ENCODE measurements at places on chromosomes 5 and 9. TPM values are rescaled to one million over a fixed set of nuclear protein-coding genes. Genes with fewer than 3 reads are reported as not detected.

The ALDH7A1 gene
- 25.3 TPM for total RNA-seq

The CER1 gene
- total RNA-seq = 0.29 TPM

The NEUROG1 gene
- total RNA-seq = not detected

The HTR4 gene
- total RNA-seq = not detected

DNA sequence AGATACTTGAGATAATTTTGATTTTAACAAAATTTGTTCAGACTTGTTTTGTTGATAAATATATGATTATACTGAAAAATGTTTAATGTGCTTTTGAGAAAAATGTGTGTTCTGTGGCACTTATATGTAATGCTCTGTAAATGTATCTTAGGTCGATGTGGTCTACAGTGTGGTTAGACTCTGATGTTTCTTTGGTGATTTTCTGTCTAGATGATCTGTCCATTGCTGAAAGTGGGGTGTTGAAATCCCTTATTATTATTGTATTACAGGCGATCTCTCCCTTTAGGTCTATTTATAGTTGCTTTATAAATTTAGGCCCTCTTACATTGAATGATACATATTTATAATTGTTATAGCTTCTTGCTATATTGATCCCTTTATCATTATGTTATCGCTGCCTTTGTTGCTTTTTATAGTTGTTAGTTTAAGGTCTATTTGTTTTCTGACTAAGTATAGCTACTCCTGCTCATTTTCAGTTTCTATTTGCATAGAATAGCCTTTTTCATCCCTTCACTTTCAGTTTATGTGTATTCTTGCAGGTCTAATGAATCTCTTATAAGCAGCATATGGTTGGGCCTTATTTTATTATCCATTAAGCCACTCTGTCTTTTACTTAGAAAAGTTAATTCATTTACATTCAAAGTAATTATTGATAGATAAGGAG lies 124.3 kb downstream of the MRPS30 start:
- no peaks in the 10 kb centered on the region for H3K4me1 ChIP-seq
- H3K27me3 ChIP-seq = no peaks in the 10 kb centered on the region
- no peak for DNase-seq
- no peak overlapping the region for H3K27ac ChIP-seq
- H3K4me3 ChIP-seq = no peak overlapping the region

The PAEP gene
- total RNA-seq = not detected

GRCh38 chr5:58918021-58918729 lies 335.3 kb downstream of the RAB3C start:
- no peaks in the 10 kb centered on the region for H3K36me3 ChIP-seq
- no peaks in the 10 kb centered on the region for H3K4me1 ChIP-seq
- no peak for DNase-seq
- no peak overlapping the region for H3K27ac ChIP-seq
- no peaks in the 10 kb centered on the region for H3K27me3 ChIP-seq
- H3K4me3 ChIP-seq = no peak overlapping the region

The TOR4A gene
- total RNA-seq = 14.0 TPM

- no peak overlapping the region for H3K4me3 ChIP-seq
These were observed 388.5 kb downstream of the CAAP1 start for GRCh38 chr9:26504057-26504456.

DNA sequence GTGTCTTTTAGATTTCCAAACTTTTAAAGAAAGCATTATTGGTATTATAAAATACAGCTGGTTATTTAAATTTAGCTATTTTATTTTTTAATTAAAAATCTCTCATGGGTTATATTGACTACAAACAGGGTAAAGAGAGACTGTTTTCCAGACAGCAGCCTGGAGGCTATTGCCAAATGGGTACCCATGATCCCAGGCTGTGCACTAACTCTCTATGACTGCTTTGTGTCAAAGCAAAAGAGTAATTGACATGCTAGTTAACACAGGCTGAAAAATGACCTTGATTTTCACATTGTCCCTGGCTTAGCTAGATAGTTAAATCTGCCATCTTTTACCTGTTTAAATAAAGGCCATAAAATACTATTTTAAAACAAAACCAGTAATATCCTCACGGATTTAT lies 589.7 kb downstream of the ANXA1 start:
- H3K27me3 ChIP-seq = no peaks in the 10 kb centered on the region
- H3K4me3 ChIP-seq = no peak overlapping the region
- no peak for DNase-seq
- H3K4me1 ChIP-seq = no peaks in the 10 kb centered on the region

The ELAVL2 gene
- total RNA-seq = not detected

DNA sequence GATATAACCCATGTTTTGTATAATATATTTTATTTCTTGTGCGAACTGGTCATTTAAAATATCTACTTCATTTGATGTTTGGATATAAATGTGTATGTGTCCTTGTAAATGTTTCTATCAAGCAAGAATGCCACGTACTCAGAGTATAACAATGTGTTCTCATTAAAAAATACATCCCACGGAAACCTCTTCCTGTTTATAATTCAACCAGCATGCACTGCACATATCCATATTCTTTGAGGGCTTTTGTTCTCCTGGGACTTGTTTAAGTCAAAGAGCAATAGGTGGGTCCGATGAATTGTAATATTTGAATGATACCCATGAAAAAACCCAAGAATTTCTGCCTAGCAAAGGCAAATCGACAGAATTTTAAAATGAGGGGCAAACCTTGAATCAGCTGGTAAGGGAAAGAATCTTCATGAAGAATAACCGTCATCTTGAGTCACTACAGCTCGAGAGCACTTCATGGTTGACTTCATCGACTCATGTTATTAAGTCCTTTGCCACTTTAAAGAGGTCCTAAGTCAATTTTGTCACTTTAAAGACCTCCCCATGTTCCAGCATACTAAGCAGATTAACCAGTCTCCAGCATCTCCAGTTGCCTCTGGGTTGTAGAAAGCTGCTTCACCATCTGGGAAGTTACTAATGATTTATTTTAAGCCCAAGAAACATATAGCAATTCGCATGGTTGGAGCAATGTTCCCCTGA lies 80.6 kb downstream of the NPR3 start:
- no peak overlapping the region for H3K4me3 ChIP-seq
- no peaks in the 10 kb centered on the region for H3K4me1 ChIP-seq
- no peak overlapping the region for H3K27ac ChIP-seq
- H3K36me3 ChIP-seq = peaks cover 3% of the 10 kb centered on the region

The PGGT1B gene
- 45.5 TPM for total RNA-seq

DNA sequence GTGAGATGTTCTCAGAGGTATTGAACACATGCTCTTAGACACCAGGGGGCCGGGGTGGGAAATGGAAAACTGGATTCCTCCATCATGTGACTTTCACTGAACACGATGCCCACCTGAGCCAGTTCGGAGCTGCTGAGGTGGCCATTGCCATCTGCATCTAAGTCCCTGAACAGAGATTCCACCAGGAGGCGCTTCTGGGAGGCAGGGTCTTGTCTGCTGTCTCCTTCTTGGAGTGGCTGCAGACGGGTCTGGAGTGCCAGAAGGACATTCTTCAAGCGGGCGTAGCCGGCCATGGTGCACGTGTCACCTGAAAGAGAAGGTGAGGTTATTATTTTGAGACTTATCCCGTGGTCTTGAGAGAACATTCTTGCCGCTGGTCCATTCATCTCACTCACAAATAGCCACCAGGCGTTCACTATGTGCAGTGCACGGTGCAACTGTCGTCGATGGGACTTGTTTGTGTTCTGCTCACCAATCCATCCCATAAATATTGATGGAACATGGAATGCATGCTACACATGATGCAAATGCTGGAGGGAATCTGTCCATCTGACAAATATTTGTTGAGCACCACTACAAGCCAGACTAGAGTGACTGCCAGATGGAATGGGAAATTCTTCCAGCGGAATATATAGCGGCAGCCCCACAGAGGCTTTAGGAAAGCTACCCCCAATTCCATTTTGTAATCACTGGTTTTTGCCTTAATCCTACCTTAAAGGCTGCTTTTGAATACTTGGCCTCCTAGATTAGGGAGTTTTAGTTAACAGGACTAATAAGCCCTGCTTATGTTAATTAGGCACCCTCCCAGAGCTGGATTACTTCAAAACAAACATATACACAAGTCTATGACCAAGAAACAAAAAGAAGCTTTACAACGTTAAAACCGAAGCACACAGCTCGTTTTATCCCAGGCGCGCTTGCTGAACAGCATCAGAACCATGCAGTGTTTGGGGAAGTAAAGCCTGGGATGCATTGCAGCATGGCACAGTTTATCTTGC lies 264.8 kb downstream of the HSPA4 start:
- DNase-seq = no peak
- H3K36me3 ChIP-seq = no peaks in the 10 kb centered on the region
- no peaks in the 10 kb centered on the region for H3K27me3 ChIP-seq
- H3K4me3 ChIP-seq = no peak overlapping the region

DNA sequence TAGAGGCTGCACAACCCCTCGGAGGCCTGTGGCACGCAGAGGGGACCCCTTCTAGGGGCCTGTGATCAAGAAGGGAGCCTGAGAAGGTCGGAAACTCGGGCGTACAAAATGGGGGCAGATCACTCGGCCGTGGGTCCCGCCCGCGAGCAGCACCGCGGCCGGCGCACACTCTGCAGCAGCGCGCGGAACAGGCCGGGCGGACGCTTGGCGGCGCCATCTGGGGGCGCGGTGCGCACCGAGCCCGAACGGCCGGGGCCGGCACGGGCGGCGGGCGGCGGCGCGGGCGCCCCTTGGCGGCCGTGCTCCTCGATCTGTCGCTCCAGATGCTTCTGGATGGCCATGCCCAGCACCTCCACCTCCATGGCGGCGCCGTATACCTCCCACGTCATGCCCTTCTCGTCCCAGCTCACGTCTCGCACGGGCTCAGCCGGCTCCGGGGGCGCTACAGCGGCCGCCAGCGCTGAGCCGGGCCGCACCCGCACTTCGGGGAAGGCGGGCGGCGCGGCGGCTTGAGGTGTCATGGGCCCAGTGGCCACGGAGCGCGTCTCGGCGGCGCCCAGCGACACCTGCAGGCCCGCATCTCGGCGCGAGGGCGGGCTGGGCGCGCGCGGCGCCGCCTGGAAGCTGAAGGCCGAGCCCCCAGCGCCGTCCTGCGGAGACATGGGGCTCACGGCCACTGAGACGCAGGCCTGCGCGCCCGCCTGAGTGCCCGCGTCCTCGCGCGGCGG lies 13.1 kb downstream of the GPRIN1 start:
- H3K36me3 ChIP-seq = no peaks in the 10 kb centered on the region
- no peak overlapping the region for H3K27ac ChIP-seq
- no peak overlapping the region for H3K4me3 ChIP-seq
- no peaks in the 10 kb centered on the region for H3K27me3 ChIP-seq
- DNase-seq = no peak

GRCh38 chr5:96324708-96325107 lies 108.3 kb downstream of the PCSK1 start:
- no peak overlapping the region for H3K4me3 ChIP-seq
- peaks cover 2% of the 10 kb centered on the region for H3K4me1 ChIP-seq
- no peak overlapping the region for H3K27ac ChIP-seq
- H3K27me3 ChIP-seq = no peaks in the 10 kb centered on the region

GRCh38 chr5:39274398-39275085 lies 55.2 kb upstream of the FYB1 start:
- no peaks in the 10 kb centered on the region for H3K27me3 ChIP-seq
- H3K4me3 ChIP-seq = no peak overlapping the region
- H3K36me3 ChIP-seq = no peaks in the 10 kb centered on the region
- DNase-seq = no peak
- no peak overlapping the region for H3K27ac ChIP-seq
- no peaks in the 10 kb centered on the region for H3K4me1 ChIP-seq

DNA sequence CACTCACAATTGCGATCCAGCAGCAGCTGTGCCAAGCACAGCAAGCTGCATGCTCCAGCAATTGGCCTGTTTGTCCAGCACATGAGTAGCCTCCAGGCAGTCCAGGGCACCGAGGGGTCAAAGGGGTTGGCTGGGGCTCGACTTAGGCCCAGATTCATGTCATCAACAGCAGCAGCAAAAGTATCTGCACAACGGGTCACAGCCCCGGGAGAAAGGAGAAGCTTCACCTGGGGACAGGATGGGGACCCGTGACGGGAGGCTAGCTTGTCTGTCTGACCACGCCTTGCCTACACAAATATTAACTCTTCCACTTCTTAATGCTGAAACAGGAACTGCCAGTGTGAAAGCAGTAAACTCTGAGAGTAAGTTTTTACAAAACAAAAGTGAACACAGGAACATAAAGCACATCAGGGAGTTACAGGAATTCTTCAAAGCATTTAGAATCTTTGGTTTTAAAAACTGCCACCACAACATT lies 191.2 kb downstream of the PIK3R1 start:
- no peak overlapping the region for H3K4me3 ChIP-seq
- H3K27ac ChIP-seq = no peak overlapping the region
- no peaks in the 10 kb centered on the region for H3K36me3 ChIP-seq
- no peak for DNase-seq

- H3K4me3 ChIP-seq = no peak overlapping the region
- H3K36me3 ChIP-seq = no peaks in the 10 kb centered on the region
These were observed 41.0 kb downstream of the CCDC192 start for GRCh38 chr5:127744241-127744640.

DNA sequence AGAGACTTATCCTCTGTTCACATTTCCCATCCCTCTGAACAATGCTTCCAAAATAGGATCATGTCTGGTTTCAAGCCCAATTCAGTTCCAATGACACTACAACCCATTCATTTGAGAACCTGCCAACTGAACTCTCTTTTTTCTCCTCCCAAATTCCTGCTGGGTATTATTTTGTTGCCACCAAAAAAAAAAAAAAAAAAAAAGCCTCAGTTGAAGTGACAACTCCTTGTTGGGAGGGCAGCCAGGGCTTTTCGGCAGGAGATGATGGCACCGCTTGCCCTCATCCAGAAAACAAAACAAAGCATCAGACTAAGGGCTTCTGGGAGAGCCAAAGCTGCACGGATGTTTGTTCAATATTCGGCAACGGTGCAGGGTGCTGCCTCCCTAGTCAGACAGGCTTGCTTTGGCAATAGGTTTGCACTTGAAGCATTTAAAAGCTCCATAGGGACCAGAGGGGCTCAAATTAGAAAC lies 30.6 kb upstream of the TRIM32 start:
- H3K4me3 ChIP-seq = no peak overlapping the region
- no peak for DNase-seq
- H3K27ac ChIP-seq = no peak overlapping the region
- H3K27me3 ChIP-seq = no peaks in the 10 kb centered on the region
- peaks cover under 1% of the 10 kb centered on the region for H3K36me3 ChIP-seq

DNA sequence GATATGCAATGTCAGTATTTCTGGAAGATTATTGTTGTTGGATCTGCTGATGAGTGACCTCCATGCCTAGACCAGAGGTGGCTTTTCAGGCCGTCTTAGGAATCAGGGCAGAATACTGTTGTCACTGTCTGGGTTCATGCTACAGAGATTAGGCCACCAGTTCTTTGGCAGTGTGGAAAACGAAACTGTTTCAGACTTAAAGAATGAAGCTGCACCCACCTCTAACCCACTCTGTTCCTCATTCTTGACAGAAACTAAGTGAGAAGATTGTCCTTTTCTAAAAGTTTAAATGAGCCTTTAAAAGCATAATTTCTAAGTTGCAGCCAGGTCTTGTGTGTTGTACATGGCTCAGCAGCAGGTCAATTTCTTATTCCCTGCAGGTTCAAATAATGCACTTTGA lies 444.3 kb downstream of the ENC1 start:
- no peak overlapping the region for H3K4me3 ChIP-seq
- no peak for DNase-seq
- H3K27ac ChIP-seq = no peak overlapping the region
- H3K27me3 ChIP-seq = no peaks in the 10 kb centered on the region
- H3K4me1 ChIP-seq = peaks cover 5% of the 10 kb centered on the region

GRCh38 chr9:32989660-32990059 lies 11.8 kb downstream of the APTX start:
- no peaks in the 10 kb centered on the region for H3K27me3 ChIP-seq
- no peaks in the 10 kb centered on the region for H3K36me3 ChIP-seq
- no peak for DNase-seq
- no peak overlapping the region for H3K27ac ChIP-seq
- no peaks in the 10 kb centered on the region for H3K4me1 ChIP-seq
- no peak overlapping the region for H3K4me3 ChIP-seq

The RACK1 gene
- 1,191 TPM for total RNA-seq

The SURF4 gene
- total RNA-seq = 123 TPM

The LCN6 gene
- 24.2 TPM for total RNA-seq

All from aorta (tissue), 5 donors.